Posterior cingulate gyrus (tissue), 11 donors: ENCODE measurements at places on chromosomes 4 and X.
A peak's percentile ranks its signal among the peaks of the same experiment; 100 is the strongest.

GRCh38 chrX:28659269-28659668 is 72.0 kb downstream of the IL1RAPL1 start:
- DNase-seq, result peak; percentile 55

GRCh38 chrX:154090731-154091130 is 6.8 kb downstream of the MECP2 start:
- DNase-seq, result no peak

- no peak for DNase-seq
Observed at GRCh38 chrX:148691456-148691855, 191.0 kb downstream of the AFF2 start.

- DNase-seq, result no peak
Observed at GRCh38 chr4:71559957-71560571, 221.2 kb downstream of the SLC4A4 start.

DNA sequence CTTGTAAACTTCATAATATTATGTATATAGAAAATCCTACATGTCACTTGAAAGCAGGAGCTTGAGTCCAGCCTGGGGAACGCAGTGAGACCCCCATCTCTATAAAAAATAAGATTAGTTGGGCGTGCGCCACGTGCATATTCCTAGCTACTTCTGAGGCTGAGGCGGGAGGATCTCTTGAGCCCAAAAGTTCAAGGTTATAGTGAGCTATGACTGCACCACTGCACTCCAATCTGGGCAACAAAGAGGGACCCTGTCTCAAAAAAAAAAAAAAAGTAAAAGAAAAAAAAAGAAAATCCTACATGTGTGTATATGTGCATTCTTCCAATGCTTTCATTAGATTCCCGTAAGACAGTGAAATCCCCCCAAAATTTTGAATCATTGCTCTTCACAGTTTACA is 1.7 kb downstream of the SEC31A start:
- no peak for DNase-seq

DNA sequence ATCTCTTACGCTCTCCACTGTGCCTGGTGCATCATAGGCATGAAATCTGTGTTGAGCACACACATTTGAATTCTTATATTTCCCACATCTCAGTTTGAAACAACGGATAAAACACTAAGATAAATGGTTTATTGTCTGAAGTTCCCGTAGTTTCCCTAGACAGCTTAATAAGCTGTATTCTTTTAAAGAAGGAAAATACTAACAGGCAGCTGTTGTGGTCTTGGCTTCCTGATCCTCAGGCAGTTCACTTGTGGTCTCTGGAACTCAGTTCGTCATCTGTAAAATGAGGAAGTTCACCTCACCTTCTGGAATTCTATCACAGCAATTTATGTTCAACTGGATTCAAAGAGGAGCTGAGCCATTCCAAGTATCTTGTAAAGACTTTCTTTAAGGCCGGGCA is 1805.6 kb upstream of the TENM3 start:
- DNase-seq, result no peak

DNA sequence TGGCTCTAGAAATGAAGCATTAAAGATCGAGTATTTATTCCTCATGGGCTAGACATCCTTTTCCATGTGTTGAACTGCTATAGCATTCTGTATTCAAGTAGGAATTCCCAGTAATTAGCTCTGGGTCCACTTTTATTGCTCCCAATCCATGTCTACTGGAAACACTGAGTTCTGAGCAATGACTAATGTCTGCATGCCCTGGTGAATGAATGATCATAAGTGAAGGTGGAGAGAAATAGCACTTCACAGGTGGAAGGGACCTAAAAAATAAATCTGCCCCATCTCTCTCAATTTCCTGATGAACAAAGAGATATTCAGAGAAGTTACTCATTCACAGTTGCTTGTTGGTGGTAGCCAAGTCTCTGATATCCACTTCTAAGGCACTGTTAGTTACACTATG is 34.6 kb upstream of the CXCL8 start:
- no peak for DNase-seq

GRCh38 chr4:100059467-100059866 is 109.4 kb upstream of the H2AZ1 start:
- no peak for DNase-seq

DNA sequence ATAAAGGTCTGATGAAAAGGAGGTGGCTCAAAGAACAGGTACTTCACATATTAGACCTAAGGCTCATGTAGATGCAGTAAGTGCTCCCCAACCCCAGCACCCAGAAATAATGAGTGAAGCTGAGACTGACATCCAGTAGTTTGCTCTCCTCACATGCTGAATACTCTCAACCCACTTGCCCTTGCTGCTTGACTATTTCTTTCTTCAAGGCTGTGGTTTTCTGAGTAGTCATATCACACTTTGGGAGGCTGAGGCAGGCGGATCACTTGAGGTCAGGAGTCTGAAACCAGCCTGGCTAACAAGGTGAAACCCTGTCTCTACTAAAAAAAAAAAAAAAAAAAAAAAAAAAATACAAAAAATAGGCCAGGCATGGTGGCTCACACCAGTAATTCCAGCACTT is 51.5 kb upstream of the PRPS1 start:
- DNase-seq, result no peak

- no peak for DNase-seq
Observed at GRCh38 chr4:8344377-8344776, 74.8 kb downstream of the HTRA3 start.

DNA sequence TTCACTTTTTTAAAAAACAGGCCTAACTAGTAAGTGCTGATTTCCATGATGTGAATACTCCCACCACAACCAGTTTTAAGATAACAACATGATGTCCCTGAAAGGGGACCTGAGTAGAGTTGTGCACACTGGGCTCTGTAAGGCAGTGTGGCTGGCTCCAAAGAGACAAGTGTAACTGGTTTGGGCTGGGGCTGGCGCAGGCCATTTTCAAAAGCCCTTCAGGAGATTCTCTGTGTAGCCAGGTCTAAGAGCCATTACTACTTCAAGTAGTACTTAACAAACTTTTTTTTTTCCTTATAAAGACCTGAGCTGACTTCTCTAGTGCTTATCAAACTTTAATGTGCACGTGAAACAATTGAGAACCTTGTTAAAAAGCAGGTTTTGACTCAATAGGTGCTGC is 4.3 kb downstream of the QRFPR start:
- no peak for DNase-seq

GRCh38 chrX:148763896-148764295 is 263.5 kb downstream of the AFF2 start:
- DNase-seq, result no peak

GRCh38 chr4:479972-480371 is 19.0 kb downstream of the ZNF721 start:
- no peak for DNase-seq

DNA sequence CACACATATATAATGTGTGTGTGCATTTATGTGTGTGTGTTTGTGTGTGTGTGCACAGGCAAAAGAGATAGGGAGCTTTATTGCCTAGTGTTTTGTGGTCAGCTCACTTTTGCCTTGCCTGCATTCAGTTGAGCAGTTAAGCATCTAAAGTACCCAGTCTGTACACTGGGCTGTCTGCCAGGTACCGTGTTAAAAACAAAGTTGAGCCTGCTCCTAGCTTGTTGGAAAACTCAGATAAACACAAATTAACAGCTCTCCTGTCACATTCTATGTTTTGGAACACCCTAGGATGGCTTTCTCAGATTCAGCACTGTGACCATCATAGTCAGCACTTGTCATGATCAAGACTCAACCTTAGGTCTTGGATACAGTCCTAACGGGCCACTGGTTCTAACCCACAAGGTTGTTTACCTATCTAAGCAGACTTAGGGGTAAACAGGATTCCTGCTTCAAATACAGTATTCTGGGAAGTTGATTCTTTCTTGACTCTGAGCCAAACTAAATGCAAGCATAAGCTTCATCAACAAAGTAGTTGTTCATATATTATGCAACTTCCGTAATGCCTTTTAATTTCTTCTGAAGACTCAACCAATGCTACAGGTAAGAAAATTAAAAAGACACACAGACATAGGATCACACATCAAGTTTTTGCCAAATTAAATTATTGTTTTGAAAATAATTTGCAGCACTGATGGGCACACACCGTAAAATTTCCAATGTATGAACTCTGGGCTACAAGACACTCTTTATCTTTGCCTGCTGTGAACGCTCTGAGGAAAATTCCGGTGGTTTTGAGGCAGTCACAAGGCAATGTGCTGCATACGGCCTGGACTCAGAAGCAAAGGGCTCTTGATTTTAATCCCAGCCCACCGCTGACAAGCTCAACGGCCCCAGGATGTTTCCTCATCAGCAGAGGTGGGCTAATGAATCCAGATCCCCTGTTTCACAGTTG is 11.3 kb upstream of the CD99 start:
- no peak for DNase-seq

DNA sequence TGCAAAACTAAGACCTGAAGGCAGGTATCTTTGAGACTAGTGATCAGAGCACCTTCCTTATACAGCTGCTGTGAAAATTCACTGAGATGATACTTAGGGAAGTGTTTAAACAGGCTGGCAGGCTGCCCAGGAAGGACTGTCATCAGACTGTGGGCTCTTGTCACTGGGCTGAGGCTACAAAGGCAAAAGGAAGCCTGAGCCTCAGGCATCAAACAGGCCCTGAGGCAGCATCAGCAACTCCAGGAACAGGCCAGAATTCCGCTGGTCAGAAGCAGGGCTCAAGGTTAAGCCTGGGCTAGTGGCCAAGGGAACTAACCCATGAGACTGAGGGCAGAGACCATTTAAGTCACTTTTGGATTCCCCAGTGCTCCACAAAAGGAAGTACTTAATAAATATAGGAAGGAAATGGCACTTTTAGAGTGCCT is 12.8 kb downstream of the PJA1 start:
- DNase-seq, result no peak

GRCh38 chrX:30313322-30313721 is 4.1 kb upstream of the NR0B1 start:
- no peak for DNase-seq

GRCh38 chr4:75950213-75950815 is 9.5 kb upstream of the NAAA start:
- DNase-seq, result no peak
